ENCODE measurements at places on chromosomes 3 and 15. TPM values are rescaled to one million over a fixed set of nuclear protein-coding genes. Genes with fewer than 3 reads are reported as not detected.

The NDN gene
- 115 TPM for total RNA-seq

The NEDD4 gene
- 40.5 TPM for total RNA-seq

The SNX22 gene
- total RNA-seq, result 2.6 TPM

DNA sequence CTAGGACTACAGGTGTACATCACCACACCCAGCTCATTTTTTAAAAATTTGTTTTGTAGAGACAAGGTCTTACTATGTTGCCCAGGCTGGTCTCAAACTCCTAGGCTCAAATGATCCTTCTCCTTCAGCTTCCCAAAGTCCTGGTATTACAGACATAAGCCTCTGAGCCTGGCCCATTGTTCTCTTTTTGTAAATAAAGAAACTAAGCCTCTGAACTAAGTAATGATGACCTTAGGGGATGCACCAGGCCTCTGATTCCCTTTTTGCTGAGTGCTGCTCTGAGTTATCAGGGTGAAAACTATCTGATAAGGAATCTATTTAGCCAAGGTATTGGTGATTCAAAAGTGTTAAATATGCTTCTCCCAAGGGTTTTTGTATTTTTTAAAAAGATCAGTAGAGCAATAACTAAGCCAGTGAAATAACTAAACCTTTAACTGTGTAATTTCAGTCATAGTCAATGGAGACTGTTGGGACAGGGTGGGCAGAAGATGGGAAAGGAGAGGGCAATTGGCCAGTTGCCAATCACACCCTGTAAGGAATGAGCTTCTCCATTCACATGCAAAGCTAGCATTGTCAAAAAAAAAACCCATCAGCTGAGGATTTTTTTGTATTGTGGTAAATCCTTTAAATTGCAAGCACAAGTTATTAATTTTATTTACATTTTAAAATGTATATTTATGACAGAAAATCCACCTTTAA lies 194.8 kb upstream of the PFN2 start:
- no peak for DNase-seq

- no peak for DNase-seq
Observed at GRCh38 chr3:851098-851790, 241.6 kb upstream of the CNTN6 start.

DNA sequence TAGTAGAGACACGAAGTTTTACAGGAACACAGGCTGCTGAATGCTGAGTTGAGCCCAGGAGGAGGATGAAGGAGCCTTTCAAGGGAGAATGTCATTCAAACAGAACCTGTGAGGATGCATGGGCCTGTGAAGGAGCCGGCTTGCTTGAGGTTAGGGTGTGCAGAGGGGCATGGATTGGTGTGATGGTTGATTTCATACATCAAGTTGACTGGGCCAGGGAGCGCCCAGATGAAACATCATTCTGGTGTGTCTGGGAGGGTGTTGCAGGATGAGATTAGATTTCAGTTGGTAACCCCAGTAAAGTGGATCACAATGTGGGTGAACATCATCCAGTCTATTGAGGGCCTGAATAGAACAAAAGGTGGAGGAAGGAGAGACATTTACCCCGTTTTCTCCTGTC lies 243.6 kb downstream of the EDEM1 start:
- DNase-seq, result no peak

DNA sequence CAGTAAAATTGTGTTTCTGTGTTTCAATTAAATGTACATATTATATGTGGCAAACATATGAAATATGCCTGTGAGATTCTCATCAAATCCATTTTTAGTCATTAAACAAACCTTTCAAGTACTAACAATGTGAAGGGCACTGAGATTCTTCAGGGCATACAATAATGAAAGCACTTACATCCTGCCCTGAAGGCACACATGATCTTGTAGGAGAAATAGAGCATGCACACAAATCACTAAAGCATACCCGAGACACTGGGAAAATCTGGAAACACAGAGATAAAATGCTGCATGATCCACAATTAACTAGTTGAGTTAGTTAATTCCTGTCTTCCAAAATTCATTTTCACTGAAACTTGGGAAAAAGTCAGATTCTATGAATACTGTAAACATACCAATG lies 810.5 kb upstream of the NECTIN3 start:
- DNase-seq, result no peak

DNA sequence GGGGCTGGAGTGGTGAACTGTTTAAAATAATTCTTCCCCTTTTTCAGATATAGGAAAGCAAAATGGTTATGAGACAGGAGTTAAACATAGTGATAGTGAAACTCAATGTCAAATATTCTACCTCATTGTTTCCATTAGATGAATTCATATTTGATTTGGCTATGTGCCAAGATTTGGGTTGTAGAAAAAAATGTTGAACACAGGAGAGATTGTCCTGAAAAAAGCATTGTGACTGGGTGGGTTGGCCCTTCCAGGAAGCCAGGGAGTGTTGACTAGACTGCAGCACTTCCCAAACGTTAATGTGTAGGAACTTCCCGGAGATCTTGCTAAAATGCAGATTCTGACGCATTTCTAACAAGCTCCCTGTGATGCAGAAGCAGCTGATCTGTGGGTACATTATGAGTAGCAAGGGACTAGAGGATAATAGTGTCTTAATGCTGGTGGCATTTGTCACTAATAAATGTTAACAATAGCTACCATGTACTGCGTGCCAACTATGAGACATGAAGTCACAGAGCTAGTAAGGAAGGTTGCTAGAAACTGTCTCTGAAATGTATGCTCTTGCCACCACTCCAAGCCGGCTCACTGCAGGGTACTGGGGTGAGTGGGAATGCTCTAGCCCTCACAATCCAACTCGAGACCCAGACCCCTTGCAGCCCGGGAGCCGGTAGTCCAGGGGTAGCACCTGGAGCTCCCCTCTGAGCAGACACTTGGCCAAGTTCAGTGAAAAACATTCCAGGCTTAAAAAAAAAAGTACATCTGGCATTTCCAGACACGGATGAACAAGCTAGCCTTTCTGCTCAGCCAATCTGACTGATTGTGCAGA lies 120.6 kb downstream of the CD47 start:
- no peak for DNase-seq

DNA sequence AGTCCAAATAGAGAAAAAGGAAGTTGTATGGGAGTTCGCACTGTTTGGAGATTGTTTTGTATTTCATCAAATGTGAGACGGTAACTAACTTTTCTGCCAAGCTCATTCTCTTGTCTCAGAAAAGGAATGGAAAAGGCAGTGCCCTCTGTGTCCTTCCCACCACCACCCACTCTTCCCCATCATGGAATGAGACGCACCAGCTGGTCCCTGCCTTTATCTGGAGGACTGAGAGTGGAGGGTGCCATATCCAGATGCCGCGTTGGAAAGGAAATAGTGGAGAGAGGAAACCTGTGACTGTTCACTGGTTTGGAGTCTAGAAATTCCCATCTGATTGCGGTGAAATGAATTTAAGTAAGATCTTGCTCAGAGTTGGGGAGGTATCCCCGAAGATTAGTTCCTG lies 3.7 kb upstream of the CCK start:
- DNase-seq, result no peak

- DNase-seq, result no peak
Observed at GRCh38 chr3:45864760-45865519, 21.4 kb upstream of the CCR9 start.

DNA sequence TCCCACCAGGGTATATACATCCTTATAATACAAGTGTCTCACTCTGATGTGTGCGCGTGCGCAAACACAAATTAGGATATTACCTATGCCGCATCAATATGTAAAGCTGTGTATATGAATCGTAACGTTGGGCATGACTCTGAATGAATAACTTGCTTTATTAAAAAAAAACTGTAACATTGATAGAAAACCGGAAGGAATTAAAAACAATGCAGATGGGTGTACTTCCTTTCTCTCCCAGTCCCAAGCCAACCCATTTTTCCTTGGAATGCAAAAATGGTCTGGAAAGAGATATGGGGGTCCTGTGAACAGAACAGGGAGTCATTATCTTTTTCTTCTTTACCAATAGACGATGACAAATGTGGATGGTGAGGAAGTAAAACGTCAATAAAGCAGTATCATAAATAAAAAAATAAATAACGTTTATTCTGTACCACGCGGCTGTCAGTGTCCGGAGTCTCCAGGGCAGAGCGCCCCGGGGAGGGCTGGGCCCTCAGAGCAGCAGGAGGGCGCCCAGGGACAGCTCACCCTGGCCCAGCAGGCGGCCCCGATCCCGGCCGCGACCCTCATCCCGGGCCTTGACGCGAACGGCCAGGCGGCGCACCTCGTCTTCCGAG lies 1.6 kb downstream of the C2CD4B start:
- DNase-seq, result no peak

- no peak for DNase-seq
Observed at GRCh38 chr3:125062904-125063618, 7.3 kb upstream of the HEG1 start.

Measured in omental fat pad (tissue), 4 donors.